Right cardiac atrium (tissue), 5 donors: ENCODE measurements at places on chromosomes 5 and 9.

DNA sequence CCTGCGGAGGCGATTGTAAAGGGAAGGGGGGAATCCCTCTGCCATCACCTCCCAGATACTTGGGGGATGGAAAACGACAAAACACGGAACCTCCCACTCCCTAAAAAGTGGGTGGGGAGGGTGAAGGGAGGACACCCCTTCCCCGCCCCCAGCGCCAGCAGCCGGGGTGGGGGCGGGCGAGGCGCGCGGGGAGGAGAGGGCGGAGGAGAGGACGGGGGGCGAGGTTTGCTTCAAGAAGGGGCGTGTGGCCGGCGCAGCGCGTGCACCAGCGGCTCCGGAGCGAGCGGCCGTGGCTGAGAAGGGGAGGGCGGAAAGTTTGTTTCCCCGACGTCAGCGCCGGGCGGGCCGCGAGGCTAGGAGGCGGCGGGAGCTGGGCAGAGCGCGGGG is at the start of gene PRRX2:
Gene PRRX2, plus strand, starts transcription at position 259 of the 387 bp plus-strand sequence. CDS start 221 bp downstream, outside the sequence.
- DNase-seq, result peak; percentile 85

DNA sequence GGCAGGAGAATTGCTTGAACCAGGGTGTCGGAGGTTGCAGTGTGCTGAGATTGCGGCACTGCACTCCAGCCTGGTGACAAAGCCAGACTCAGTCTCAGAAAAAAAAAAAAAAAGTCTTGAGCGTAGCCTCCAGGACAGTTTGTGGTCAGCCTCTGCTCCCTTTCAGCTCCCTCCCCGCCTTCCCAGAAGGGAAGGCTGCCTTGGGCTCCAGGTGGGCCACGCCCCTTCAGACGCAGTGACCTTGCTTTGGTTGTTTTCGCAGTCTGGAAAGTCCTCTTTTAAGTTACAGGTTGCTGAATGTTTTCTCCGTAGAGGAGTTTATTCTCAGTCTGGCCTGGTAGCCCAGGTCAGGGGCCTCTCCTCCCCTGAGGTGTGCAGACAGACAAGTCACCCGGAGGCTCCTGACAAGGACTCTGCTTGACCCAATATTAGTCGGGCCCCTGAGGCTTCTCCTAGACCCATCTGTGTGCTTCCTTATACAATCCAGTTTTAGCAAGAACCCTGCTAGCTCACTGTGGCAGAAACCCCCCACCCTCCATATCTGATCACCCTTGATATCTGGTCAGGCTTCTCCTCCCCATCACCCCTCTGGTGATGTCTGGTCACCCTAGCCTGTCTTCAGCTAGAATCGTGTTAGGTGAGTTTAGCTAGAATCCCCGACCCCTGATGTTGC is 31.6 kb upstream of the N4BP3 start:
- DNase-seq, result no peak

DNA sequence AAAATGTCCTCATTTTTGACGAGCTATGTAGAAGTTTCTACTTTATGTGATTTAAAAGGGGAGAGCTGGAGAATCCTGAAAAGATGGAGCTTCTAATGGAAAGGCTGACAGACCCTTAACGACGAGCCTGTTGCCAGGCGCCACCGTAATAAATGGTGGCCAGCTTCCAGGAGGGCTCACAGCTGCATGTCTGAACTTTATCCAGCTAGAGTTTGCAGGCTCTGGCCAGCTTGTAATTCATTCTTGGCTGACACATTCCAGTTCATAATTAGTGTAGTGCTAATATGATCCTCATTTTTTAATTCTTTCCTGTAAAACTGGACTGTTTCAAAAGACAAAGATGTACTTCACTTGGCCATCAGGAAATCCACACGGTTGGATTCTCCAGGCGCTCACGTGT is 246.7 kb downstream of the GAS1 start:
- DNase-seq, result peak; percentile 90

DNA sequence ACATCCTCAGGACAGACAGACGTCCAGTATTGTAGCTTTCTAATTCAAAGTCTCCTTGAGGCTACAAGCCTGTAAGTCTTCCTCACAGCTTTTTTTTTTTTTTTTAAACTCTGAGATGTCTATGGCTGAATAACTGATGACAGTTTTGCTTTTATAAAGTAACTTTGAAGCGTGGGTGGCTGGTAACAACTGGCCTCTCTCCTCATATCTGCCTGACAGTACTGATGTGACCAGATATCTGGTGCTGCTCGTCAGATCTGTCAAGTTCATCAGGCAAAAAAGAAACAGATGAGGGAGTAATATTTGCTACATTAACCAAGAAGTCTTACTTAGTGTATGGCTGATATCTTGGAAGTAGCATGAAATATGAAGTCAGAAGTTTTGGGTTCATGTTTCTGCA is 72.6 kb downstream of the GDNF start:
- DNase-seq, result no peak

- no peak for DNase-seq
These were observed 163.8 kb upstream of the KLF4 start for GRCh38 chr9:107653263-107653821.

DNA sequence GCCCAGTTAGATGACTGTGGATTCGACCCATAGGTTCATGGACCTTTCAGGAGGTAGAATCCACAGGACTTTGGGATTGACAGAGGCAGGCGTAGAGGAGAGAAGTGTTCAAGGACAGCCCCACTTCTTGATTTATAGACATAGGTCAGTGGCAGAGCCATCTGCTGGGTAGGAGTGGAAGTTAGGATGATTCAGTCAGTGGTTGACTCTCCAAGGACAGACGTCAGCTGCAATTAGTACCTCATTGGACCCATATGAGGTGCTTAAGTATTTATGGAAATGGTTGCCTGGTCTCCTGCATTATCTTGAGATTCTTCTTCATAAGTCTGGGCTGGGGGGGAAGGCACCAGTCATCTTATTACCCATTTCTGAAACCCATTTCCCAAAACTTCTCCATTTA is 70.9 kb downstream of the SH3RF2 start:
- DNase-seq, result no peak

DNA sequence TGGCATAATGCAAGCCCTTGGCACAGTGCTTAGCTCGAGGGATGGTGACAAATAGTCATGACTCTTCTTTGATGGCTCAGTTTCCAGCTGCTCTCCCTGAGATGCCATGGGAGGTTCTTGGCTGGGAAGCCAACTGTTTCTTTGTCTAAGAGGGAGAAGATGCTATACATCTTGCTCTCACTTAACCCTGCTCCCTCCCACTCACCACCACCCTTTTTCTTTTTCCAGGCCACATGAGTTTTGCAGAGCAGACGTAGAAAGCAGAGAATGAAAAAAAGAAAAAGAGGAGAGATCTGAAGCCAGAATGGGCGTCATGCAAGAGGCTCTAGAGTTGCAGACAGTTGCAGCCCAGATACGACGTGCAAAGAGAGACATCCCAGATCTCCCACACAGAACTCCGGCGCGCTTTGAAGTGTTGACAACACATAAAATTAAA is 160.5 kb downstream of the FGF18 start:
- DNase-seq, result peak; percentile 72

- DNase-seq, result peak; percentile 80
These were observed 36.3 kb upstream of the GFPT2 start for GRCh38 chr5:180389252-180390101.

DNA sequence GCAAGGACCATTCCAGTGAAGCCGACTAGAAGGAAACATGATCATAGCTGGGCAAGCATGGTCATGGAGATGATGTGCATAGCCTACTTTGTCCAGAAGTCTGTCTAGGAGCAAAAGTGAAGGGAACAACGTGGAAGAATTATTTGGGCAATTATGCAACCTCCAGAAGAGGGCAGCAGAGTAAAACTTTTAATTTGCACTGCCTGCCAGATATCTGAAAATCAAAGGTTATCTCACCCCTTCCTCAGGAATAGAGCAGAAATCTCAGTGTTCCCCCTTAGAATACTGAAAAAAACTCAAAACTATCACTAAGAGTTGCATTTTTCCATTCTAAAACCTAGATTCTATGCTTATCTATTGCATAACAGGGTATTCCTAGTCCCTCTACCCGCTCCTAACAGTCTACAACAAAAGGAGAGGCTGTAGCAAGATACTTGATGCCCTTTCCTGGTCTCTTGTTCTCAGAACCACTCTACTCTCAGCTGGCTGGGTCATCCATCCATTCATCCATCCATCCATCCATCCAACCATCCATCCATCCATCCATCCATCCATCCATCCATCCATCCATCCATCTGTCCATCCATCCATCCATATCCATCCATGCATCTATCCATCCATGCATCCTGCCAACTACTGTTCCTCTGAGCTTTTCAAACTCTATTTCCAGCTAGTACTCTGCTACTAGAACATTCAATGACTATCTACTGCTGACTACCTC is 8.4 kb upstream of the SETD9 start:
- no peak for DNase-seq

- DNase-seq, result no peak
These were observed 28.4 kb downstream of the TIMD4 start for GRCh38 chr5:156934450-156935211.

DNA sequence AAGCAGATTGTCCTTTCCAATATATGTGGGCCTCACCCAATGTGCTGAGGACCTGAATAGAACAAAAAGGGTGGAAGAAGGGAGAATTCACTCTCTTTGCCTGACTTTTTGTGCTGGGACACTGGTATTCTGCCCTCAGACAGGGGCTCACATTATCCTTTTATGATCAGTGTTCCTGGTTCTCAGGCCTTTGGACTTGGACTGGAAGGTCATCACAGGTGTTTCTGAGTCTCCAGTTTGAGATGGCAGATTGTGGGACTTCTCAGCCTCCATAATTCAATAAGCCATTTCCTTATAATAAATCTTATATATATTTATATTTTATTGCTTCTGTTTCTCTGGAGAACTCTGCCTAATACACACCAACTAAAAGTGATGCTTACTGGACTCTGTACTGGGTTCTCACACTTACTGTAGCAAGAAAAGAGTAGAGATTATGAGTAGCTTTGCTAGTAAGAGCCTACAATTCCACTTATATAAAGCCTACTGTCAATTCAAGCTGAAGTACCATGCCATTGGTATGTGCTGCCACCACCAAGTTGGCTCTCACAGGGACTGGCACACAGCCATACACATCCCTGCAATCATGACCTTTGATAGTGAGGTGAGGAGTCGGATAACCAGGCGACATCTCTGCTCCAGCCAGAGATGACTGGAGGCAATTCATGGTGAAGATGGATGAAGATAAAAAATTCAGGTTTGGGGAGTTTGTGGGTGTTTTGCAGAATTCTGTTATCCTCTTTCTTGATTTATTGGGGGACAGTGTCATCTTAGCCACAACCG is 130.7 kb upstream of the NR3C1 start:
- no peak for DNase-seq

DNA sequence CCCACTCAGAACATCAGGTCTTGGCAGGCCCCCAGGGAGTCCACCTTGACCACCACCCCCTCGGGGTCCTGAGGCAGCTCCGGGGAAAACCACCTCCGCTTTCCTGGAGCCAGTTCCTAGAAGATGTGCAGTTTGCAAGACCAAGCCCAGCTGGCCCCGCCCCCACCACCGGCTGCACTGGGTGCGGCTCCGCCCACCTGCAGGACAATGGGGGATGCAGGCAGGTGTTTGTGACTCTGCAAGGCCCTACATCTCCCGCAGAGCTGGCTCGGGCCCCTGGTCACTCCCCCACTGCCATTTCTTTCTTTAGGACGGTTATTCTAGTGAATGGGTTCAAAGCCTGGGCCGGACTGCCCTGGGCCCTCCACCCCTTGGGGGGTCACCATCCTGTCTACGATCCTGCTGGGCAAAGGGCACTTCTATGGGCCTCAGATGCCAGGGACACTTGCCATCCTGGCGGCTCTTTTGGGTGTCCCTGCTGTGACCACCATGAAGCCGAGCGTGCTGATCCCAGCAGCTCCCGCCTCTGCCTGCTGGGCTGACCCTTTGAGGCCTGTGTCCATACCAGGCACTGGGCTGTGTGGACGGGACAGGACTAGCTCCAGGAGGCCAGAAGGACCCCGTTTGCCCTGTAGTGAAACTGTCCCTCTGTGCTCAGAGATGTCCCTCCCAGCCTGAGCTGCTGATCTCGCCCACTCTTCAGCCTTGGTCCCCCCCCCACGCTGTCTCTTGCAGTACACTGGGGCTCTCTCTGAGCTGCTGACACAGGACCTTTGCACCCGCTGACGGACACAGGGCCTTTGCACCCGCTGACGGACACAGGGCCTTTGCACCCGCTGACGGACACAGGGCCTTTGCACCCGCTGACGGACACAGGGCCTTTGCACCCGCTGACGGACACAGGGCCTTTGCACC is 5.9 kb upstream of the NACC2 start:
- no peak for DNase-seq

DNA sequence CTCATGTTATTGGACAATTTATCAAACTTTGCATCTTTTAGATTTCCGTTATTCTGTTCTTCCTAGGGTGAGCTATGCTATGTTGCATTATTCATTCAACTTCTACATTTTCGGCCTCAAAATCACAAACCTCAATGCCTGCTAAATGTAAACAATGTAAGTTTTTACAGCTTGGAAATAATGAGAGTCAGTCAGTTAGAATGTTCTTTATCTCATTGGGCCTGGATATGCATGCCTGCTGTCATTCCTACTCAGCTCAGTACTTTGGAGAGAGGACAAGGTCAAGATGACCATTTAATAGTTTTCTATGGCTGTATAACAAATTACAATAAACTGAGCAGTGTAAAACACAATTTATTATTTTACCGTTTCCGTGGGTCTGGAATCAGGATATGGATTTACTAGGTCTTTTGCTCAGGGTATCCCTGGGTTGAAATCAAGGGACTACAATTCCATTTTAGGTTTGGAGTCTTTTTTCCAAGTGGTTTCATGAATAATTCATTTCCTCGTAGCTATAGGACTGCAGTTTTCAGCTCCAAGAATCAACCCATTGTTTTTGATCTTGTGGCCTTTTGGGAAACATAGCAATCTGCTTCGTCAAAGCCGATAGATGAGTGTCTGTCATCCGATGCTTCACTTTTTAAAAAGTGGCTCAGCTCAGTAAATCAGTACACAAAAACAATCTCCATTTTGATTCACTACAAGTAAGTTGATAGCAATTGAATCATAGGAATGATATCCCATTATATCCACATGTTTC is 1143.2 kb upstream of the CDH6 start:
- DNase-seq, result no peak

DNA sequence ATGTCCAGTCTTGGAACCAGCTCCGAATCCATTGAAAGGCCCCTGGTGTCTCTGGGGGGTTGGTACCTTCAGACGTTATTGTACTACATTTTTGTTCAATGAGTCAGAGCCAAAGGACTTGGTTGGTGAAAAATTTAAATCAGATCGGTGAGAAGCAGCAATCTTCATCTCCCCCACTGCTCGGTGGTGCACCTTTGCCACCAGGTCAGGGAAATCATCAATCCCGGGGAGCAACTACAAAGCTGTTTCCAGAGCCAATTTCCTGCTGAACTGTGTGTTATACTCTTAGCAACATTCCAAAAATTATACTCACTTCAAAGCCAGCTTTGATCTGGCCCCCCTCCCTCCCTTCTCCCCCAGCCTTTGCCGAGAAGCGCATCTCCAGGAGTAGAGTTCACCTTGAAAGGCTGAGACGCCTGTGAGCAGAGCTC is 375.2 kb upstream of the WWC1 start:
- no peak for DNase-seq
